Tongue (tissue), 3 donors: ENCODE measurements at places on chromosomes 3 and 15. TPM values are rescaled to one million over a fixed set of nuclear protein-coding genes. Genes with fewer than 3 reads are reported as not detected.
A peak's percentile ranks its signal among the peaks of the same experiment; 100 is the strongest.

Gene ROBO1
- total RNA-seq, result 79.3 TPM

Gene KLHL40
- 159 TPM for total RNA-seq

Gene ITPKA
- total RNA-seq, result 1.2 TPM

Gene NR1I2
- total RNA-seq, result not detected

Gene FES
- 40.1 TPM for total RNA-seq

DNA sequence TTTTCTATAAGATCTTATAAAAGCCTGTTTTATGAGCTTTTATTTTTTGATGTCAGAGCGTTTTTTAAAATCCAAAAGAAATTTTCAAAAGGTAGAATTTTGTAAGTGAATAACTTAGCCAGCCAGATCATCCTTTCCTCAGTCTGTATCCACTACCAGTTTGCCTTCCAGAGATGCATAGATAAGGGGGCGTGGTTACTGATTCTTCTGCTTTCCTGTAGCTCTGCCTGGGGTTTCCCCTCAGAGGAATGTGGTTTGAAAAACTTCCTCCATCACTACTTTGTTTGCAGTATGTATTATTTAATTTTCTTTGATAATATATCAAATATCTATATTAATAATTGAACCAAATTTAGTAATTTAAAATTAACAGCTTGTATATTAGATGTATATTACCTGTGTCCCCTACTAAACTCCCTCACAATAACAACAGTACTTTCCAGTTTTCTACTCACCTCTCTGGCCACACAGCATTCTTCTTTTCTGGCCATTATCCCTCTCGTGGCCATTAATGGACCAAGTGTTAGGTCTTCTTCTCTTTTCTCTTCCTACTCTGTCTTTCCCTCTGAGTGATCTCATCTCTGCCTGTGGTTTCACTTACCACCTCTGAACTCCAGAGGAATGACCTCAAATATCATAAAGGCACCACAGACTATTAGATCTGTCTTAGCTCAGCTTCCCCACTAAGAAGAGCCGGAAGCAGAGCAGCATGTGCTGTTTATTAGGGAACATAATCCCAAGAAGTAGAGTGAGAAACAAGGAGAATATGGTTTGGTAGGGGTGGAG is 239.7 kb downstream of the UBE2E2 start:
- DNase-seq, result no peak

DNA sequence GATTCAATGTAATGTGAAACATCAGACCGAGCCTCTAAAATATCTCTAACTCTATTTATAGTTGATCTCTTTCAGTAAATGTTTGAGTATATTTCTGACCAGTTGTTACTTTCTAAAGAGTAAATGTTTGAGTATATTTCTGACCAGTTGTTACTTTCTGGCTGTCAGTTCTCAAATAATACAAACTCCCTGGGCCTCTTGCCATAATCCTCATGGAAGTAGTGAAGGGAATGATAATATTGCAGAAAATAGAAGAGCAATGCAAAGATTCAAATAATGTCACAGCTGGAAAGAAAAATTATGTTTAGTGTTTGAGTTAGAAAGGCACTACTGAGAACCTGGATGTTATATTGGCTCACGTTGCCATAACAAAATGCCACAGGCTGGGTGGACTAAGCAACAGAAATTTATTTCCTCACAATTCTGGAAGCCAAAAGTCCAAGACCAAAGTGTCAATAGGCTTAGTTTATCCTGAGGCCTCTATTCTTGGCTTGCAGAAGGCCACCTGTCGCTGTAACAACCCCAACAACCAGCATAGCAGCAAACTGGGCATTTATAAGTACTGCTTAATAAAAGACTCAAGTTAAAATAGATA is 470.6 kb upstream of the BCHE start:
- DNase-seq, result peak; percentile 68

DNA sequence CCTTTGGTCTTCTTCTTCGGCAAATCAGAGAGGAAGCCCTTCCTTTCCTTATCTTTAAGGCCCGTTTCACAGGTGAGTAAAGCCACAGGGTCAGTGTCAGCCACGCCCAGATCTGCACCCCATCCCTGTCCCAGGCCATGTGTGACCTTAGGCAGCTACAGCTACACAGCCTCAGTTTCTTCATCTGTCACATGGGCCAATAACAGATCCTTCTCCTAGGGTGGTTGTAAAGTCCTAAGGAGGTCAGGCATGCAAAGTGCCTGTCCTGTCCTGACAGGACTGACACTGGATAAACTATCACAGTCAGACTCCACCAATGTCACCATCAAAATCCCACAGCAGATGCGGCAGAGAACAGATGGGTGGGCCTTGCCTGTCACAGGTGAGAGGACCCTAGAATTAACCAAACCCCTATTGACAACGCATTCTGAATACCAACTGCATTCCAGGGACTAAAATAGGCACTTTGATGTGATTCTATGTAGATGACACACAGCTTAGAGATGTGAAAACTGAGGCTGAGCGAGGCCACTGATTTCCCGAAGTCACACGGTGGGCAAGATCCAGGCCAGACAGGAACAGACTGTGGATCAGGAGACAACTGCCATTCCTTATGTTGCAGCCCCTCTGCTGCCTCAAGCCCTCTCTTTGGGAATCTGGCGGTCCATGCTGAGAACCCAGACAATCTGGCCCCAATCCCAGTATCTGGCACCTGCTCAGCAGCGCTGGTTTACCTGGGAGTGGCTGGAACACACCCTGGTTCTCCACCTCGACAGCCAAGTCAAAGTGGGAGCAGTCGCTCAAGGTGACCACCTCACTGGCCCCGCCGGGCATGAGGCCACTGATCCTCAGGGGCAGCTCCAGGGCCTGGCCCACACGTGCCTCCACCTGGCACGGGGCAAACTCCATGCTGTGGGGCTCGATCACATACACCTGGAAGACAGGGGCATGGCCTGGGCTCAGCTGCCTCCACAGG is 48.7 kb downstream of the NUP210 start:
- no peak for DNase-seq

DNA sequence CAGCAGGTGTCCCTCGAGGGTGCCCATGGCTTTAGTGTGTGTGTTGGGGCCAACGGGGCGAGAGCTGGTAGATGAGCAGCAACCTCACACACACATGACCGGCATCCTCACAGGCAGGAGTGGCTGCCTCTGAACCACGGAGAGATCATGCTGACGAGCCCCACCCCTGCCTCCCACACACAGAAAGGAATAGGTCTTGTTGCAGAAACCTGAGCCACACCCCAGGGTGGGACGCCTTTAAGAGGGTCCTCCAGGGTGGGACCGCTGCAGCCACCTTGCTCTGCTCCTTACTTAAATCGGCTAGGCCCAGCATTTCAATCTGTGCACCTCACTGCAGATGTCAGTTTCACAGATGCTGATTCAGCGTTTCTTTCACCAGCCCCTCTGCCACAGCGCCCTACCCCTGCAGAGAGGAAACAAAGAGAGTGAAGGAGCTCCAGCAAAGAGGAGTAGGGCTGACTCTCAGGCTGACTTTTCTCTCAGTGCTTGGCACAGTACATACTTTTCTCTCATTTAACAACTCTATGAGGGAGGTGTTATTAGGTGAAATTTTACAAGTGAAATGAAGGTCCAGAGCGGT is 61.2 kb upstream of the EPHB3 start:
- DNase-seq, result no peak

GRCh38 chr3:84904212-84904611 is 54.6 kb upstream of the CADM2 start:
- DNase-seq, result peak; percentile 9

DNA sequence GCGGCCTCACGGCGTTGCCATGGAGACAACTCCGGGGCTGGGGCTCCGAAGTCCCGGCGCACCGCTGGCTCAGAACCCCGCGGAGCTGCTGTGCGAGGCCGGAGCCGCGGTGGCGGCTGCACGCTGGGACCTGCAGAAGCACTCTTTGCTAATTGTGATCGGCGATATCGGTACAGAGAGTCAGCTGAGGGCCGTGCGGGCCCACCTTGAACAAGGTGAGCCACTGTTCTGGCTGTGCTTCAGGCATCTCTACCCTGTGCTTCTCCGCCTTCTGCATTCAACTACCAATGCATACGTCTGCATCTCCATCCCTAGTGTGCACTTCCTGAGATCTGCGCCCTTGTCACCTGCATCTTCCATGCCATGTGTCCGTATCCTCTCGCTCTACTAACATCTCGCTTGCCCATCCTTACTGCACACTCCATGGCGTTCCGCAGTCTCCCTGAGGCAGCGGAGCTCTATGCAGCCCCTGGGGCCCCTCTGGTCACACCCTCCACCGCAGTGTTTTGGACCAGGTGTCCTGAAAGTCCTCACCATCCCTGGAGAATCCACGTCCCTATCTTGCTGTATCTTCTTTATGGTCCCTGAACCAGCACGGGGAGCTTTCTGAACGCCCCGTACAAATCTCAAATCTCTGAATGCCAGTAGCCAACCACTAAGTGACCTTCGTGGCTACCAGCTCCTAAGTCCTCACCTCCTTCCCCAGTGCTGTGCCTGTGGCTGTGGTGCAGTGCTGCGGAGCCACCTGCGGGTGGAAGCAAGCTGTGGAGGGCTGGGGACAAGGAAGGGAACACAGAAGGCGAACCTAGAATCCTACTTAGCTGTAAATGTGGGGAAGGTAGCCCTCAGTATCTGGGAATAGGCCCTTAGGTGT is 6.2 kb upstream of the MAP1A start:
- DNase-seq, result peak; percentile 39

- peak; percentile 94 for DNase-seq
Measured at GRCh38 chr3:3179407-3180094, at the start of gene CRBN. Gene CRBN (minus strand): TSS chr3:3179691. CDS start chr3:3179687, 4 bp downstream.

DNA sequence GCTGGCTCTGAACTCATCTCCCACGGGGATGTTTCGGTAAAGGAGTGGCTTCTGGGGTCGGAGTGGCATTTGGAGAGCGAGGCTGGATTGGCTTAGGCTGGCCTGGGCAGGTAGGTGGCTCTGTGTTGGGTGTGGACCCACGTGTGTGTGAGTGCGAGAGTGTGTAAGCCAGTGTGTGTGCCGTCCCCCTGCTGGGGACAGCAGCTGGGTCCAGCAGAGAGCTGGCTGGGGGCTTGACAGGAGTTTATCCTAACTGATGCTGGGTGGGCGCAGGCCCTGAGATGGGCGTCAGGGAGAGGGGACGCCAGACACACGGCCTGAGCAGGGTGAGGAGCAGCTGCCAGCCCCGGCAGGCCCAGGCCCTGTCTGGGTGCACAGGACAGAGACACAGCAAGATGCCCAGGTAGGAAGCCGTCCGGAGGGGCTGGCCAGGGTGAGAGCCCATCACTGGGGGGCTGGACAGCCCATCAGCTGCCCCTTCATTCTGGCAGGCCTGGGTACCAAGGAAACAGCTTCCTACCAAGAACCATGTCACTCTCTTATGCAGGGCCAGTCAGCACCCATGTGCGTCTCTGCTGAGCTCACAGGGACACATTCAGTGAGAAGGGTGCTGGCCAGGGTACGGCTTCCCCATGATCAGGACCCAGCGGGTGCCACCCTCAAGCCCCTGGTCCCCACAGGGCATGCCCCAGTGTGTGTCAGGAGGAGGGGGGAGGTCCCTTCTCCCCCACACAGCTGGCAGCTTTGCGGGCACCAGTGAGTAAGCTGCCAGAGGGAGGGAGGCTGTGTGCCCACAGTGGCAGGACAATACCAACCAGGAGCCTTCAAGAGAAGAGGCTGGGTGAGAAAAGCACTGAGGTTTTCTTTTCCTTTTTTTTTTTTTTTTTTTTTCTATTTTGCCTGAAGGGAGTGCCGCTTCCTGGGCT is 1.1 kb downstream of the PAK6 start:
- no peak for DNase-seq

- peak; percentile 73 for DNase-seq
Measured at GRCh38 chr3:51955893-51956770, 951 bp downstream of the GPR62 start.

DNA sequence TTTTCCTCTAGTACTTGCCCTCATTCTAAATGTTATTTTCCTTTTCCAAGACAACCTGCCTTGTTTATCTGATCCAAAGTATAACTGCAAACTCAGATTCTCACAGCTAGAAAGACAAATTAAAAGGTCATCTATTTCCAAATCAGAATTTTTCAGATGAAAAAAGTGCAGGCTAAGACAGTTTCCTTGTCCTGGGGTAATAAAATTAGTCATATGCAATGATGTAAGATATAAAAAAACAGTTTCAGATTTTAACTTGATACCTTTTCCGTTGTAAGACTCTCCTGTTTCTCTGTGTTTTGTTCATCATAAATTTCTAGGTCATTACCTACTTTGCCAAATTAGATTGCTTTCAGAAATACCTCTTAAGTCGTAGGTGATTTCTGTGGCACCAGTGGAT is 238.4 kb upstream of the PEX5L start:
- DNase-seq, result no peak

DNA sequence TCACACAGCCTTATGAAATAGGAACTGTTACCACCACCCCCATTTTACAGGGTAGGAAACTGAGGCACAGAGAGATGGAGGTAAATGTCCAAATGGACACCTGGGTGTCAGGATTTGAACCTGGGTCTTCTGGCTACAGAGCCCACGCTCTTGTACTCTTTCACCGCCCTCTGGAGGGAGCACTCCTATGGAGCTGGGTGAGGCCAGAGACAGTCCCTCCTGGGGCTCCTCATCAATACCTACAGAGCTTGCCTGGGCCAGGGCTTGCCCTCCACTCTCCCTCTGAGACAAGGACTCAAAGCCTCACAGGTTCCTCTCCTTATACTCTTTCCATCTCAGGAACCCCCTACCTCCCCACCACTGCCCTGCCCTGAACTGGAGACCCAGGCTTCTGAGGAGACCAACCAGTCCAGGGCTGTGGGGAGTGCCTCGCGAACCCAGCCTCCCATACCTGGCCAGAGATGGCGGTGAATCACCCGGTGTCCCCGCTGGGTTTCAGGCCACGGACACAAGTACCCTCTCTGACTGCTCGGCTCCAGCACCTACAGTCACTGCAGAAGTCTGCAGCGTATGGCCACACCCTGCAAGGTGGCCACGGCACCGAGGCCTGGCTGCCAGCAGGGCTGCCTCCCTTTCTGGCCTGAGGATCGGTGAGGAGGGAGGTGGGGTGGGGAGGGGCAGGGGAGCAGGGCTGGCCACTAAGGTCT is 22.1 kb upstream of the ATP2B2 start:
- no peak for DNase-seq
